ENCODE measurements at places on chromosomes 16 and 17. TPM values are rescaled to one million over a fixed set of nuclear protein-coding genes. Genes with fewer than 3 reads are reported as not detected.
A peak's percentile ranks its signal among the peaks of the same experiment; 100 is the strongest.

DNA sequence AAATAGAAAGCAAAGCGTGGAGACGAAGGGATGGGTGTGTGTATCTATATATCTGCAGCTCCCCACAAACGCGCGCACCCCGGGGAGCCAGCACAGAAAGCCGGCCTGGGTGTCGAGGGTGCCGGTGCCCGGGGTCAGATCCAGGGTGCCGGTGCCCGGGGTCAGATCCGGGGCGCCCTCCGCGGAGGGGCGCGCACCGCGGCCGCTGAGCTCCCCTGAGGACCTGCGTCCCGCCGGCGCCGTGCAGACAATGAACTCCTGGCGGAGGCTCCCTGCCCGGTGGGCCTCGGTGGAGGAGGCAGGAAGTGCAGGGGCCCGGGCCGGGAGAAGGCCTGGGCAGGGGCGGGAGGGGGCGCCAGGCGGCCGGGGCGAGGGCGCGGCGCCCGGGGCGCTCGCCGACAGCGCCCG is 1.1 kb downstream of the ZNF423 start:
- DNase-seq = peak; percentile 34

DNA sequence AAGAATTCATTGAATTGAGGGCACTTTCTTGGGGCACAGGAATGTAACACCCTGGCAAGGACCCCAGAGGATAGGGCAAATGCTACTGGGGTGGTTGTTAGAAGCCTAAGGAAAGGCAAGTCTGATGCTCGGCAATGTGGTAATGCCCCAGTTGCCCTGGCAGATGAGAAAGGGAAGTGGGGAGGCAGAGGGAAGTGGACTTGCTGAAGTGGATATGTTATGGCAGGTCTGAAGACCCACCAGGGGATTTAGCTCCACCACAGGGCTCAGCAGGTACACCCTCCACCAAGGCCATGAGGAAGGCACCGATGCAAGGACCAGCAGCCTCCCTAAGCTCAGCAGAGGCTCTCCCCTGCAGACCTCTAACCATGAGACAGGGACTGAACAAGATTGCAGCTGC is 184.8 kb downstream of the IRX5 start:
- DNase-seq = no peak

DNA sequence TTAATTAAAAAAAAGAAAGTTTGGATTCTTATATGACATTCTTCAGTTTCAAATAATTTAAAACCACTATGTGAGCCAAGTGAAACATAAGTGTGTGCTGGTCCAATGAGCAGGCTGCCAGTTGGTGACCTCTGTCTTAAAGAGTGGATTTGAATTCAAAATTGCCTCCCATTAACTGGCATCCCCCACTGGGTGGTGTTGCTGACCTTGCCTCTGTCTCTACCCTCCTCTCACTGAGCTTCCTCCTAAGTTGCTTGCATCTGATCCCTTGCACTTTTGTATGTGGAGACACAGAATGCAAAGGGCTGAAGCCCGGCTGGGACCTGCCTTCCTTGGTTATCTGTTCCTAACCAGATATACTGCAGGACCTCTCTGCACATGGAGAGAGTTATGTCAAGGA is 160.6 kb downstream of the CYLD start:
- no peak for DNase-seq

- DNase-seq = no peak
Measured at GRCh38 chr17:4307179-4307930, 43.6 kb upstream of the ANKFY1 start.

DNA sequence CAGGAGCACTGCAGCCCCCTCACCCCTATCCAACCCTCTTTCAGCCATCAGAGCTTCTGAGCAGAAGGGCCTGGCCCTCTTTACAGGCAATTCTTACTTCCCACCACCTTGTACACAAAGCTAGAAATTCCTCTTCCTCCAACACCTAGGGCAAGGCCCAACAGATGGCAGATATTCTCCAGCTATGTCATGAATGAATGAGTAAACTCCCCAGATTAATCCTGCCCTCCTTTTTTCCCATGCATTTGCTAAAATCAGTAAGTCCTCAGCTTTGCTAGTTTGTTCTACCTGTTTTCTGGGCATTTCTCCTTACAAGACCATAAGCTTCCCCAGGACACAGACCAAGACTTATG is 20.4 kb upstream of the MRPS23 start:
- DNase-seq = no peak

DNA sequence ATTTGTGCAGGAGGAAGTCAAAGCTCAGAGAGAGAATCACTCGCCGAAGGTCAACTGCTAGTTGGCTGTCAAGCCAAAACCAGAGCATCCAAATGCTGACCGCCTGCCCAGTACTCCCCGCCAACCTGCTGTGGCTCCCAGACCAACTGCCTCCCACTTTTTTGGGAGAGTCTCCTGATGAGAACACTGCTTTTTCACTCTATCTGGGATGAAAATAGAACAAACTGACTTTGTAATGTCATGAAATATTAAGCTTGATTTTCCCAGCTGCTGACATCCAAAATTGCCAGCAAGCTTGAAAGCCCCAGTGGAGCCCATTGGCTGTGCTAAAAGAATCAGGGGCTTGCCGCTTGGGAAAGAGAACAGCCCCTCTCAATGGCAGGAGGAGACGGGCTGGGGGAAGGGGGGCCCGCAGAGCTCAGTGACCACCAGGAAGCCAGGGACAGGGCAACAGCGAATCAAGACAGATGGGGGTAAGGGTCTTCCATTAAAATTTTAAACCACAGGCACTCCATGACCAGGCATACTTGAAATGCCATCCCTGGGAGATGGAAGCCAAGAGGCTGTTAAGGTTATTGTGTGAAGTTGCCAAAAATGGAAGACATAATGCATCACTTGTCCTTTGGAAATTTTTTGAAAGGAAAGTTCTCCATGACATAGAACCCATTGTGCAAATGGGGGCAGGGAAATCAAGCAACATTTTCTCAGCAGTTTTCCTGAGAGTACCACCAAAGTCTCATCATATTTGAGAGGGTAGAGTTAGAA is 125.7 kb upstream of the CDH5 start:
- DNase-seq = no peak

- no peak for DNase-seq
Measured at GRCh38 chr17:49633762-49634484, 44.0 kb downstream of the SPOP start.

DNA sequence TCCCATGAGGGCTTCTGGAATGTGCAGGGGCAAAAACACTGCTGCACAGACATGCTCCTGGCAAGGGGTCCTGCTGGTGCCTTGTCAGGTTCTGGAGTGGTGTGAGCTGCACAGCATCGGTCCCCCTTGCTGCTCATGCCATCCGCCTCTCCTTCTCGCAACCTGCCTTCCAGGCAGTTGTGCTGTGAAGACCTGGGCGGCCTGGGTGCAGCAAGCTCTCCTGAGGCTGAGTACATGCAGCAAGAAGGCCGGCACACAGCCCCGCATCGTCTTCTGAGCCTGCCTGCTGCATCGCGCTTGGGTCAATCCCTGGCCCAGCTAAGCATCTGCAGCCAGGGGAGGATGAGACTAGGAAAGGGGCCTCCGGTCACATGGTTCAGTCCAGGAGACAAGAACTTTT is 478 bp upstream of the TRPV1 start:
- DNase-seq = no peak

DNA sequence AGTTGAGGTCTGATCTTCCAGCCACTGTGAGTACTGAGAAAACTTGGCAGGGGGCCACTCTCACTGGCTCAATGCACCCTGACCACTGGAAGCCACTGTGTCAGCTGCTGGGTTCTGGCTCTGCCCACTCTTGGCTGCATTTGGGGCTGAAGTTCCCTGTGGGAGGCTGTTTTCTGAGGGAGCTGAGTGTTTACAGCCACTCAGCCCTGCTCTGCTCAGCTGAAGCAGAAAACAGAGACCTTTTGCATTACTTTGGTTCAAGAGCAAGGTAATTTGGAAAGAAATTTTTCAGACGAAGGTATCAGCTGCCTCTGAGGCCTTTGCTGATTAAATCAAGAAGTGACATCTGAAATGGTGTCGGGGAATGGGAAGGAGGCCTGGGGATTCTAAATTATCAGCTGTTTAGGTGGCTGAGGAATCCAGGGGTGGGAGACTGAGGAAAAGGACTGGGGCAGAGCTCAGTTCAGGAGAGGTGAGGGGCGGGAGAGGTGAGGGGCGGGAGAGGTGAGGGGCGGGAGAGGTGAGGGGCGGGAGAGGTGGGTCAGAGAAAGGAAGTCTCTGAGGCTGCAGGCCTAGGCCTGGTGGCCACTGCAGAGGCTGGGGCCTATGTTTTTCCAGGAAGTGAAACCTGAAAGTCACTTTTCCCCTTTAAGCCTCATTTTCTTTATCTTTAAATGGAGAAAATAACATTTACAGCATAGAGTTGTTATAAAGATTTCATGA is at the start of gene ACSM5:
Gene ACSM5, plus strand, starts transcription at position 137 of the 723 bp plus-strand sequence. CDS start 1,951 bp downstream, outside the sequence.
- DNase-seq = peak; percentile 25

GRCh38 chr16:81814751-81815428 is 35.8 kb downstream of the PLCG2 start:
- DNase-seq = no peak

DNA sequence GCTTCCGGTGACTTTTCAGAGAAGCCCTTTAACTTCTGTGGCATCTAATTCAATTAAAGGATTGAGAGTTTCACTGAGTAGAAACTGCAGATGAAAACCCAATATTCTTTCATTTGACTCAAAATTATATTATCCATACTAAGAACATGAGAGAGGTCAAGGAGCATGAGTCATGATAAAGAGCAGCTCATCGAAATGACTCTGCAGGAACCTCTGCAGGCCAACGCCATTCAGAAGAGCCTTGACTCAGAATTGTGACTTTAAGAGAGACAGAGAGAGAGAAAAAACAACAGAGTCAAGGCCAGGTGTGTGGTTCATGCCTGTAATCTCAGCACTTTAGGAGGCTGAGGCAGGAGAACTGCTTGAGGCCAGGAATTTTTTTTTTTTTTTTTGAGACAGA is 417.2 kb upstream of the XYLT1 start:
- DNase-seq = no peak

DNA sequence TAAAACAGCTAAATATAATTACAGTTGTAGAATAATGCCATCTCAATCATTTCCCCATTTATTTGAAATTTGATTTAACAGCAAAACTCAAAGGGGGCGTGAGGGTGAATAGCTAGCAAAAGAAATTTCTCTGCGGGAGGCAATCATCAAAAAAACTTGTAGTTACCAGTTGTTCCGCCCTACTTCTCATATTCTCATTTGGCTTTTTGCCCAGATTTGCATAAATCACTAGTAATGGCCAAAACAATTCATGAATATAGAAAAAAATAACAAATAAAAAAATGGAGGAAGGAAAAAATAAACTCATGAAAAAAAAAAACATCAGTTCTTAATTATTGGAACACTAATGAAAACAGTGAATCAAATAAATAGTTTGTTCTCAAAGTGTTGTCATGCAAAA is 722.6 kb upstream of the KIF2B start:
- DNase-seq = no peak

DNA sequence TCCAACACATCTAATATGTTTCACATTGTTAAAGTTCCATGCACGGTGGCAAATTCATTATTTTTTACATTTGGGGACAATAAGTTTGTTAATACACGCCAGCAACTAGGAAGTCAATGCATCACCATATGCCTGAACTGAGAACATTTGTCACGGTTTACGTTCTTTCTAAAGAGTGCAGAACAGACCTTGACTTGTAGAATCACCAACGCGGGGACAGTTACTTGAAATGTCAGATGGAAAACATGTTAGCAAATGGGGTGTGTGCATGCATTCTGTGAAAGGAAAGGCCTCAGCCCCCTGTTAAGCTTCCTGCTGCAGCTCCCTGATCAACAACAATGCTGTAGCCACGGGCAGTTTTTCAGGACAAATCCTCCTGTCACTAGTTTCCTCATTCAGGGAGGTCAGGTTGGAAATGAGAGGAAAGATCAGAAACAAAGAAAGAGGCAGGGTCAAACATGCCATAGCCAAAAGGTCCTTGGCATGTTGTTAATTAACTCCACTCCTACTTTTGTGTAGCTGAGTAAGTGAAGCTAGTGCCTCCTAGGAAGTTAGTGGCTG is 18.4 kb downstream of the SMIM36 start:
- DNase-seq = no peak

DNA sequence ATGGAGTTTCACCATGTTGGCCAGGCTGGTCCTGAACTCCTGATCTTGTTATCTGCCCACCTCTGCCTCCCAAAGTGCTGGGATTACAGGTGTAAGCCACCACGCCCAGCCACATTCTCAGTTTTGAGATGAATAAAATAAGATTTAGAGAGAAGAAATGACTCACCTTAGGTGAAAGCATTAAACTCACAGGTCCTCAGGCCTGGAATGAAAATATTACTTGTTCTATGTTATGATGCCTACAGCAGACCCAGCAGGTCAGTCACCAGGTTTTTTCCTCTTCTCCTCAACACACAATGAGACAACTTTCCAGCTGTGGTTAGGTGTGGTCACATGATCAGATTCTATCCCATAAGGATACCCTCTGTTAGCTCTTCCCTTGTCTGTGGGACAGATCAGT is 150.3 kb downstream of the C16orf95 start:
- no peak for DNase-seq

DNA sequence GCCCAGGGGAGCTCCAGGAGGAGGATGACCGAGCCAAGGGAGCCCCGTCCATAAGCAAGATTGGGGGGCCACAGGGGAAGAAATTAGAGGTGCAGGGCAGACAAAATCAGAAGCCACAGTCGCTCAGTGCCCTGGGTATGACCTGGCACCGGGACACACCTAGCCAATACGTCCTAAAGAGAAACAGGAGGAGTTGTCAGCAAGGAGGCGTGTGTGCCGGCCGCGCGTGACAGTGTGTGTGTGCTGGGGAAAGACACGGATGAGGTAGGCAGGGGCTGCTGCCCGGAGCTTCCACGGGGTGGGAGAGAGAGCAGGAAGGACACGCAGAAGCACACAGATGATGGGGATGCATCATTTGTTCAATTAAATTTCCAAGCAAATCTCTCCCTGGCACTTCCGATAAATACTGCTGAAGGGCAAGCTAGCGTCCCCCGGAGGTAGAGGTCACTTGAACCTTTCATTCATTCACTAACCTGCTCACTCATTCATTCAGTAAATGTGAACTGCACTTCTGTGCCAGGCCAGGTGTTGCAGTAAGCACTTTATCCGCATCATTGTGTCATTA is 38.0 kb downstream of the C16orf95 start:
- no peak for DNase-seq

- DNase-seq = peak; percentile 91
Measured at GRCh38 chr17:36001862-36002603, 680 bp upstream of the CCL15 start.

The EVPLL gene
- 0.41 TPM for total RNA-seq

The DNAH9 gene
- not detected for total RNA-seq

The NGFR gene
- total RNA-seq = 12.7 TPM

The TPSB2 gene
- 30.2 TPM for total RNA-seq

The NR1D1 gene
- 4.8 TPM for total RNA-seq

The ABCC11 gene
- 10.7 TPM for total RNA-seq

The SLC5A10 gene
- total RNA-seq = not detected

The PIRT gene
- 2.4 TPM for total RNA-seq

The ARL5C gene
- not detected for total RNA-seq

The ITGA2B gene
- total RNA-seq = not detected

The NPIPB6 gene
- total RNA-seq = 5.8 TPM

The CDH11 gene
- 8.2 TPM for total RNA-seq

The PRRT2 gene
- total RNA-seq = 1.9 TPM

The DPEP1 gene
- total RNA-seq = 1.4 TPM

The ELMO3 gene
- total RNA-seq = 81.5 TPM

Data from transverse colon (tissue), 4 donors.